ENCODE measurements at places on chromosomes 13 and 19. TPM values are rescaled to one million over a fixed set of nuclear protein-coding genes. Genes with fewer than 3 reads are reported as not detected.
A peak's percentile ranks its signal among the peaks of the same experiment; 100 is the strongest.

- H3K27ac ChIP-seq: no peak overlapping the region
- H3K36me3 ChIP-seq: no peaks in the 10 kb centered on the region
- no peak overlapping the region for H3K4me3 ChIP-seq
- no peak for DNase-seq
Observed at GRCh38 chr13:70616847-70617246, 508.6 kb upstream of the KLHL1 start.

Gene CLIP3
- total RNA-seq: 0.44 TPM

GRCh38 chr19:34209726-34210125 lies 37.4 kb downstream of the LSM14A start:
- no peak for DNase-seq
- peaks cover 10% of the 10 kb centered on the region for H3K36me3 ChIP-seq
- no peak overlapping the region for H3K4me3 ChIP-seq
- H3K27ac ChIP-seq: no peak overlapping the region

DNA sequence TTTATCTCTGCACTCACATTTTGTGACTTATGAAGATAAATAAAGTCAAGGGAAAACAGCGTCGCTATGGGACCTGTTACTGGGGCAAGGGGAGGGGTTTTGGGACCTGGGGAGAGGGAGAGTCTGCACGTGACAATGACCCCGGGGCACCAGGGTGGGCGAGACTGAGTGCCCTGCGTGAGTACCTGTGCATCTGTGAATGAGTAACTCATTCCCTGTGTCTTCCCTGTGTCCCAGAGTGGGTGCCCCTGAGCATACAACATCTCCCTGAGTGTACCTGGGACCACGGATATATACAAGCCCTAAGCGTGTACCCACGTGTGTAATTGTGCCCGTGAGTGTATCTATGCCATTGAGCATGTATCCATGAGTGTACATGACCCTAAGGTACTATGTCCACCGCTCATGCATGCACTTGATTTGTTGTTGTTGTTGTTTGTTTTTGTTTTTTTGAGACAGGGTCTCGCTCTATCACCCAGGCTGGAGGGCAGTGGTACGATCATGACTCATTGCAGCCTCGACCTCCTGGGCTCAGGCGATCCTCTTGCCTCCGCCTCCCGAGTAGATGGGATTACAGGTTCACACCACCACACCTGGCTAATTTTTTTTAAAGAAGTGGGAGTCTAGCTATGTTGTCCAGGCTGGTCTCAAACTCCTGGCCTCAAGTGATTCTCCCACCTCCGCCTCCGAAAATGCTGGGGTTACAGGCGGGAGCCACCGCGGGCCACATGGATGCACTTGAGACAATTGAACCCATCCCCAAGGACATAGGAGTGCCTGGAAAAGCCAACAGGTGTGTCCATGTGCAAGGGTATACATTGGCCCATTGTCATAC lies 645 bp upstream of the TRAPPC5 start:
- H3K27ac ChIP-seq: peak overlapping the region; percentile 70
- no peak for DNase-seq
- peaks cover 45% of the 10 kb centered on the region for H3K4me1 ChIP-seq
- H3K4me3 ChIP-seq: peak overlapping the region; percentile 55
- peaks cover 7% of the 10 kb centered on the region for H3K36me3 ChIP-seq
- peaks cover 25% of the 10 kb centered on the region for H3K27me3 ChIP-seq

- no peak for DNase-seq
- H3K27ac ChIP-seq: no peak overlapping the region
- no peak overlapping the region for H3K4me3 ChIP-seq
- peaks cover 1% of the 10 kb centered on the region for H3K27me3 ChIP-seq
- no peaks in the 10 kb centered on the region for H3K4me1 ChIP-seq
Observed at GRCh38 chr19:30165228-30165813, 206.9 kb upstream of the ZNF536 start.

Gene SOX21
- total RNA-seq: not detected

Gene ADAMTSL5
- 1.9 TPM for total RNA-seq

Gene DCT
- total RNA-seq: not detected

GRCh38 chr13:87814403-87814802 lies 143.2 kb downstream of the SLITRK5 start:
- H3K27me3 ChIP-seq: no peaks in the 10 kb centered on the region
- H3K27ac ChIP-seq: no peak overlapping the region
- no peaks in the 10 kb centered on the region for H3K4me1 ChIP-seq
- no peaks in the 10 kb centered on the region for H3K36me3 ChIP-seq
- no peak for DNase-seq
- H3K4me3 ChIP-seq: no peak overlapping the region

Gene NAPSA
- 88.8 TPM for total RNA-seq

GRCh38 chr13:110853235-110853721 lies 61.6 kb downstream of the ANKRD10 start:
- no peak overlapping the region for H3K4me3 ChIP-seq
- no peaks in the 10 kb centered on the region for H3K36me3 ChIP-seq
- no peak overlapping the region for H3K27ac ChIP-seq
- H3K27me3 ChIP-seq: peaks cover 8% of the 10 kb centered on the region
- no peak for DNase-seq
- peaks cover 4% of the 10 kb centered on the region for H3K4me1 ChIP-seq

- no peak overlapping the region for H3K27ac ChIP-seq
- H3K4me3 ChIP-seq: no peak overlapping the region
- H3K27me3 ChIP-seq: no peaks in the 10 kb centered on the region
- peaks cover 3% of the 10 kb centered on the region for H3K4me1 ChIP-seq
Observed at GRCh38 chr19:27746691-27747380, 1466.1 kb downstream of the UQCRFS1 start.

Gene BRSK1
- total RNA-seq: 3.3 TPM

Gene SEMA6B
- not detected for total RNA-seq
